ENCODE measurements at places on chromosomes 12 and 14.

DNA sequence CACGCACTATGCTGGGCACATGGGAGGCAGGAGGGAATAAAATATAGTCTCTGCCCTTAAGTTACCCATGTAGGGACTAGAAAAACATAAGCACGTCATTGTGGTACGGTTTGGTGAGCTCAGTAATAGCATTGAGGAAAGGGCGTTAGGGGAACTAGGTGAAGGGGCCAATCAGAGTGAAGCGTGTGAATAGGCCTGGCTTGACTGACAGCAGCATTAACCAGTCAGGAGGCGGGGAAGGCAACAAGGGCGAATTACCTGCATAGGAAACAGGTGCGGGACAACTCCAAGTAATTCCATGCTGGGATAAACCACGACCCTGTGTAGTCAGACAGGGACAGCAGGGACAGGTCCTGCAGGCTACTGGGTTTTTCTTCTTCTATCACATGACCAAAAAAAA is 107.7 kb downstream of the UNC79 start:
- DNase-seq, result no peak

DNA sequence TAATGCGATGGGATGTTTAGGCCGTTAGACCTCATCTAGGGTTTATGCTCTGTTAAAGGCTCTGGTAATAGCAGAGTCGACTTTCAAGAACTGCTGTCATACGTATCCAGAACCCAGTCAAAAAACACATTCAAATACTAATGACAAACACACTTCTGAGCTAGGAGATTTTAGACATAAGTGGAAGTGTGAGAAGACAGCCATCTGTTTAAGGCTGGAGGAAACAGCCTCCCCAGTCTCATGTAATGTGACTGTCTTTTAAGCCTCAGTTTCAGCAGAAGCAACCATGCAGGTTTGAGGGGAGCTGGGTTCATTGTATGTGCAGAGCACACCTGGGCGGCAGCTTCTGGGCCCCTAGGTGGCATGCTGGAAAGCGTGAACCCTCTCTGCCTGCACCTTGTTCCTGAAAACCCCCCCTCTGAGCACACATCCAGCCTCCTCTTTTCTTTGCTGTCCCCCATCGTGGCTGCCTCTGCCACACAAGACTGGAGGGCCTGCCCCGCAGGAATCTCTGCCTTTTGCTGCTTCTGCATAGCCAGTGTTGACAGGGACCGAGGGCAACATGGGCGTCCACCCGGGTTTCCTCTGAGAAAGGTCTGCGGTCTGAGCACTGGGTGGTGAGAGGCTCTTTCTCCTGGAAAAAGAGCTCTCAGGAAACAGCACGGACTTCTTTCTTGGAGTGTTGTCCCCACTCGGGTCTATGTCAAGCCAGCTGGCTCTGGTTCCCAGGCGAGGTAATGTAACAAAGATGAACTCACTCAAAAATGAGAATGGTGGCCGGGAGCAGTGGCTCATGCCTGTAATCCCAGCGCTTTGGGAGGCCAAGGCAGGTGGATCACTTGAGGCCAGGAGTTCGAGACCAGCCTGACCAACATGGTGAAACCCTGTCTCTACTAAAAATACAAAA is 11.6 kb downstream of the WNT5B start:
- no peak for DNase-seq

- no peak for DNase-seq
Measured at GRCh38 chr14:100065111-100065871, at the start of gene EVL. TSS of gene EVL (plus strand) at chr14:100065422. CDS start at chr14:100065501, 79 bp downstream.

- no peak for DNase-seq
Measured at GRCh38 chr12:42756841-42757623, 167.5 kb upstream of the PRICKLE1 start.

GRCh38 chr14:89912221-89912620 is 42.3 kb downstream of the EFCAB11 start:
- DNase-seq, result no peak

GRCh38 chr14:73392329-73393257 is 65.8 kb downstream of the NUMB start:
- DNase-seq, result no peak

- DNase-seq, result no peak
Measured at GRCh38 chr12:41014643-41015020, 173.5 kb upstream of the PDZRN4 start.

GRCh38 chr14:93010522-93011140 is 87.7 kb downstream of the CHGA start:
- DNase-seq, result no peak

- no peak for DNase-seq
Measured at GRCh38 chr12:106331599-106331998, 25.9 kb upstream of the POLR3B start.

DNA sequence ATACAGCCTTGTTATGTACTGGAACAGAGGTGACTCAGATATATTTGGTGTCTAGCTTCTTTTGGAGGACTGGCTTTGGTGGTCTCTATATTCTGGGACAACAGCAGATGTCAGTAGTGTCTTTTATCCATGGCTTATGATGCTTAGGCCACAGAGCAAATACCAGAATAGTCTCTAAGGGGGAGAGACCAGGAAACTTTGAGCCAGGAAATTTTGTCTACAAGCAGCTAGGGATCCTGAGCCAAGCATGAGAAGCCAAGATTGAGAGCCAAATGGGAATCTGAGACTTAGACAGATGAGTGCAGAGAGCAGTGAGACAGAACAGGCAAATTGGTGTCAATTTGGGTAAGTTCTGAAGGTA is 28.4 kb upstream of the PTPRR start:
- no peak for DNase-seq

DNA sequence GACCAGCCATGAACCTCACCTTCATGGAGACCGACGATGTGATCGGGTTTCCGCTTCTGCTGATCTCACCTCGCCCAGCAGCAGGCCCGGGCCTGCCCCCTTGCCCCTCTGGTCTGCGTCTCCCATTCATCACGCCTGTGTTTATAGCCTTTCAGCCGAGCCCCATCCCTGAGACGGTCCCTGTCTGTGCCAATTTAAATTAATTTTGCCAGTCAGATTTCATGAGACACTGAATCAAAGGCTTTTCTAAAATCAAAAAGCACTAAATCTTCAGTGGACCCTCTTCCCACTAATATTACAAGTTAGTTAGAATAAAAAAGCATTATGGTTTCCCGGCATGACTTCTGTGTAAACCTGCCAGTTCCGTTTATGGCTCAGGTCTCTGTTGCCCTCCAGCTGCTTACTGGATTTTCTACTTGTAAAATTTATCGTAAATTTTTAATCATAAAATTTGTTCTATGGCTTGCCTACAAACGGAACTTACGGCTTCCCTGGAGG is 155.9 kb downstream of the ESRRB start:
- no peak for DNase-seq

GRCh38 chr14:103542605-103543088 is 13.7 kb downstream of the TRMT61A start:
- DNase-seq, result no peak

DNA sequence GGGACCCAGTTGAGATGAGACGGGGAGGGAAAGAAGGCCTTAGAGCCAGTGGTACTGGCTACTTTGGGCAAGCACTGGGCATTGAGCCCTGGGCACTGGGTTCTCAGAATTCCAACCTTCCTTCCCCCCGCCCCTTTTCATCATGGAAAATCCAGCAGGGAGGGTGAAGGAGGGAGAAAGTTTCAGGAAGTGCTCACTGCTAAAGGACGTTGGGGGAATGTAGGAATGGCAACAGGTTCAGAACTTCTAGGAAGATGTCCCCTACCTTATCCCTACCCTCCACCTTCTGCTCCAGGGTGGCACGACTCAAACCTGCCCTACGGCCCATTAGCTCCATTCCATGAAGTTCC is 4.2 kb upstream of the TNS2 start:
- DNase-seq, result no peak

DNA sequence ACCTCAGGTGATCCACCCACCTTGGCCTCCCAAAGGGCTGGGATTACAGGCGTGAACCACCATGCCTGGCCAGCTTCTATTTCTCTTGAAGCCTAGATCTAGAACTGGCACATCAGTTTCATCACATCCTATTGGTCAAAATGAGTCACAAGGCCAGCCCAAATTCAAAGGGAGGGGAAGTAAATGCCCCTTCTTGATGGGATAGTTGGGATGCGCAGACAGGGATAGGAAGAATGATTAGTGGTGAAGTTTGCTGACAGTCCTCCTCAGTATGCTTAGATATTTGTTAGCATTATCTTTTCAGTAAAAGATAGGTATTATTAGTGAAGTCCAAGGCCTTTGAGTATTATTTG is 33.4 kb downstream of the CRADD start:
- DNase-seq, result no peak

GRCh38 chr14:21090194-21090939 is 8.1 kb downstream of the ZNF219 start:
- DNase-seq, result peak; percentile 30

DNA sequence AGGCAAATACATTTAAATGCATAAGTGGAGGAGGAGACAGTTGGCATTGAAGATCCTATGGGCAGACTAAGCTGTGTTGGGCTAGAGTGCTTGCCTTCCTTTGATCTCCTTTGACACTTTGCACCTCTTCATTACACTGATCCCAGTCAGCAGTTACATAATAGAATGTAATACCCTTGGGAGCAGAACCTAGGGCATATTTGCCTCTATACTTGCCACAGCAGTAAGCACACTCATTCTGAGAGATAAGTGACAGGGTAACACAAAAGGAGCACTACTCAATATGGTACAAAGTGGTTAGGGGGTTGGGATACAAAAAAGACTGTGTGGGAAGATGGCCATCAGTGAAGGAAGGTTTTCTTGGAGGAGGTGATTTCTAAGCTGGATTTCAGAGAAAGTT is 9.0 kb downstream of the MARS1 start:
- DNase-seq, result no peak

- no peak for DNase-seq
Measured at GRCh38 chr12:65728848-65729793, 95.2 kb upstream of the HMGA2 start.

DNA sequence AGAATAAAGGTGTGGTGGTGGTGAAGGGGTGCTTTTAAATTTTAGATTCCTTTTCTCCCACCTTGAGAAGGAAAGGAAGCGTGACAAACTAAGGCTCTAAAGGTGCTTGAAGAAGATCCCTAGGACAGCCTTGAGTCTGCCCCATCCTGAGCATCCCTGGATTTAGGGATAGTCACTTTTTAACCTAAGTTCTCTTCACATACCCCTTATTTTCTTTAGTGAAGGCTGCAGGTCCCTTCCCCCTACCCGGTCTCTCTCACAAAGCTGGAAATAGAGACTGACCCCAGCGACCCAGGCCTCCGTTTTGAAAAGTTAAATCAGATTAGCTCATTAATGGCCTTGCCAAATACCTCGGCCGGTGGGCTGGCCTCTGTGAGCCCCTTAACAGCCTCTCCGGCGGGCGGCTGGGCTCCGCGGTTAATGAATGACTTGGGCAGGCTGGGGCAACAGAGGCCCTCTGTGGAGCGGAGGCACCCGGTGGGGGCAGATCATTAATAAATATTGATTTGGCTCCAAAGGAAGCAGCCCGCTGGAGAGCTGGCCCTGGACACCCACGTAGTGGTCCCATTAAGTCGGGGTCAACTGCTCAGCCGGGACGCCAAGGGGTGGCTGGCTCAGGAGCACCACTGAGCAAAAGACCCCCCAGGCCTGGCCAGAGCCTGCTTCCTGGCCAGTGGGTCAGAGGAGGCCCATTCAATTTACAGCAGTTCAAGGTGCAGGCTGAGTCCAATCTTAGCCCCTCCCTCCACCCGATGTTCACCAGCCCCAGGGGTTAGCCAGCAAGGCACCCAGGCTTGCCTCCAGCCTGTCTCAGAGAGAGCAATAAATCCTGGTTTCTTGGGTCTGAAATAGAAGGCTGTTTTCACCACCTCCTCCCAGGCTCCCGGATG is 31.8 kb downstream of the PAH start:
- no peak for DNase-seq

DNA sequence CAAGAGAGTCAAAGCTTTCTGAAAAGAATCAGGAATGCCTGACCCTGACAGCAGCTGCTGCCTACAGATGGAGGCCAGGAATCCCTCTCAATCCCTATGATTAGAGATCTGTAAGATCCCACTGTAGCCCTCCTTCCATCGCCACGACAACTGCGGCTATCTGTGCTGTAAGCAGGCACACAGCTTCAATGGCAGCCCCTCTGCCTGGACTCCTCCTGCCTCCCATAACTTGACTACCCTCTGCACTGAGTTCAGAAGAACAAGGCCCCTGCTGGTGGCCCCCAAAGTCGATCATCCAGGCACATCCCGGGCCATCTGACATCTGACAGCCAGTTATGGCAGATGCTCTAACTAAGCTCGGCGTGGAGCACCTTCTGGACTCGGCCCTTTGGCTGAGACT is 2.9 kb downstream of the CLMN start:
- no peak for DNase-seq

DNA sequence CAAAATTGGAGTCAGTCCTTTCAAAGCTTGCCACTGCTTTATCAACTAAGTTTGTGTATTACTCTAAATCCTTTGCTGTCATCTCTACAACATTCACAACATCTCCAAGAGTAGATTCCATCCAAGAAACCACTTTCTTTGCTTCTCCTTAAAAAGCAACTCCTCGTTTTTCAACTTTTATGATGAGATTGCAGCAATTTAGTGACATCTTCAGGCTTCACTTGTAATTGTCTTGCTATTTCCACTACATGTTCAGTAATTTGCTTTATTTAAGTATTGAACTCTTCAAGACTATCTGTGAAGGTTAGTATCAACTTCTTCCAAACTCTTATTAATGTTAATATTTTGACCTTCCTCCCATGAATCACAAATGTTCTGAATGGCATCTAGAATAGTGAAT is 747.9 kb downstream of the TMTC2 start:
- DNase-seq, result no peak

- DNase-seq, result no peak
Measured at GRCh38 chr12:85029456-85029855, 6.6 kb downstream of the TSPAN19 start.

DNA sequence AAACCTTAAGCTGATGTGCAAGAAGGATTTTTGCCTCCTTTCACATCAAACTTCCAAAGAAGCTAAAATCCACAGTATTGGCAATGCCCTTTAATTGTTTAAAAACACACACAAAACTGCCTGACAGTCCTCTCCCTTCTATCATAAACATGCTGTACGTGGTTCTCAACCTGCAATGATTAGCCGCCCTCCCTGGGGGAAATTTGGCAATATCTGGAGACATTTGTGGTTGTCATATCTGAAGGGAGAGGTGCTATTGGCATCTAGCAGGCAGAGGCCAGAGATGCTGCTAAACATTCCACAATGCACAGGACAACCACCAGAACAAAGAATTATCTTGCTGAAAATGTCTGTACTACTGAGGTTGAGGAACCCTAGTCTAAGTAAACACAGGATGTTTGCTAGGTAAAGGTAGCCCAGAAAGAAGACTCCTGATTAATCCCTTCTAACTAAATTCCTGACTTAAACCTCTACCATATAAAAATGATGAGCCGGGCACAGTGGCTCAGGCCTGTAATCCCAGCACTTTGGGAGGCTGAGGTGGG is 1.2 kb downstream of the ACOT6 start:
- DNase-seq, result no peak

- DNase-seq, result no peak
Measured at GRCh38 chr12:71036526-71036925, 116.0 kb upstream of the PTPRR start.

DNA sequence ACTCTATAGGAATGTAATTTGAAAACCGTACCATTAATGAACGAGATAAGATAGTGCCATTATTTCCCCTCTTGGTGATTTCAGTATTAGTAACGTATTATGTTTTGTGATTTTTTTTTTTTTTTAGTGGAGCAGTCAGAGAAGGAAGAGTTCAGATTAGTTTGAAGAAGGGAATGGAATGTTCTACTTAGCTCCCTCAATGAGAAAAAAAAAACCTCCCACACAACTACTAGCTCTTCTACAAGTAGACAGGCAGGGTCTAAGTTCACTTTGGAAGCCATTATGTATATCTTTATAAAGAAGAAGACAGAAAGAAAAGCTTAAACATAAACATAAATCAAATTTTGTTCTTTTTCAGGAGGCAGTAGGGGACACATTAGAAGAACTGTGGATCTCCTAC is 27.3 kb downstream of the PNMA1 start:
- DNase-seq, result no peak
